IPS DF 19.7 (cell line): ENCODE measurements at places on chromosomes 7 and 10.

GRCh38 chr7:120924837-120925236, 25.7 kb upstream of the ING3 start:
- no peak for DNase-seq

DNA sequence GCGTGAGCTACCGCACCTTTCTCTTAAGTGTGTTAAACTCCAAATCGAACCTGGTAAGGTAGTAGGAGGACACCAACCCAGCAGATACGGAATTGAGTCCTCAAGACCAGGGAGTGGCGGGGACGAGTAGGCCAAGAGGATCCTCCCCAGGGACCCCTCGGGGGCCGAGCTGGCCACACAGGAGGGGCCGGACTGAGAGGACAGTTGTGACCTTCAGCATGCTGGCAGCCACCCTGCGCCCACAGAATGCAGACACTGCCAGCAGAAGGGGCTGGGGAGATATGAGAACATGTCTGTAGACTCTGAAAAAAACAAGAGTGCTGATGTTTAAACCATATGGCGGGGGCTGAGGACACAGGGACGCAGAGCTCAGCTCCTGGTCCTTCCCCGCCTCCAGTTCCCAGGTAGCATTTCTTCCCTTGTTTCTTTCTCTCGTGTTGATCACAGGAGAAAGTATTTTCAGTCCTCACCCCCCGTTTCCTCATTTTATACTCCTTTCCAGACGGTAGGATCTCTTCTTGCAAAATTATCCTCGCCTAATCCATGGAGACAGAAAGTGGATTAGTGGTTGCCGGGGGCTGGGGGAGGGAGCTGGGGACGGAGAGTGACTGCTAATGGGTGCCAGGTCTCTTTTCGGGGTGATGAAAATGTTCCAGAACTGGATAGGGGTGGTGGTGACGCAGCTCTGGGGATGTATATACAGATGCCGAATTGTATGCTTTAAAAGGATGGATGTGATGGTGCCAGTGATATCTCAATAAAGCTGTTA, 11.5 kb upstream of the UNCX start:
- no peak for DNase-seq

GRCh38 chr10:132107186-132107948, 41.6 kb downstream of the JAKMIP3 start:
- DNase-seq: no peak

DNA sequence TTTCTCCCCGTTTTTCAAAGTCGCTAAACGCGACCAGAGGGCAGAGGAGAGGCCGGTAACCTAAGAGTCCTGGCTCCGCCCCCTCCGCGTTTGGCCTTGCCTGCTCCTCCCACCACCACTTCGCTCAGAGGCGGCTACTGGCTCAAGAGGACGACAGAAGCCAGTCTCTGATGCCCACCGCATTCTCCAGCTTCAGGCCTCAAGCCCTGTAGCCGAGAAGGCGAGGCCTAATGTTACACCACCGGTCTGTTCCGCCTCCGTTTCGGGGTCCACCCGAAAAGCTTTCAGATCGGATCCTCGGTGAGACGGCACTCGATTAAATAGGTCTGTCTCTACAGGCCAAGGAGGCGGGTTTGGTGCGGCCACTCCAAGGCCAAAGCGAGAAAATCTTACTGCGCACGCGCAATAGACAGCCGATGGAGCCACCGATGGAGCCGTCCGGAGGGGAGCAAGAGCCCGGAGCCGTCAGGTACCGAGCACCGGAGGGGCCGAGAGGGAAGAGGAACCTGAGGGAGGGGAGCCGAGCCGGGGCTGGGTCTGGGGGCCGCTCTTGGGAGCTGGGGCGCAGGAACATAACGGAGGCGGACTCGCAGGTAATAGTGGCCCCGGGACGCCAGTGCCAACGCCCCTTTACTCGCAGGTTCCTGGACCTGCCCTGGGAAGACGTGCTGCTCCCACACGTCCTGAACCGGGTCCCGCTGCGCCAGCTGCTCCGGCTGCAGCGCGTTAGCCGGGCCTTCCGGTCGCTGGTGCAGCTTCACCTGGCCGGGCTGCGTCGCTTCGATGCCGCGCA, at the start of gene FBXL15:
TSS of gene FBXL15 (plus strand) at position 123 of the 793 bp plus-strand sequence. CDS start at position 417, 294 bp downstream.
- peak; percentile 84 for DNase-seq

DNA sequence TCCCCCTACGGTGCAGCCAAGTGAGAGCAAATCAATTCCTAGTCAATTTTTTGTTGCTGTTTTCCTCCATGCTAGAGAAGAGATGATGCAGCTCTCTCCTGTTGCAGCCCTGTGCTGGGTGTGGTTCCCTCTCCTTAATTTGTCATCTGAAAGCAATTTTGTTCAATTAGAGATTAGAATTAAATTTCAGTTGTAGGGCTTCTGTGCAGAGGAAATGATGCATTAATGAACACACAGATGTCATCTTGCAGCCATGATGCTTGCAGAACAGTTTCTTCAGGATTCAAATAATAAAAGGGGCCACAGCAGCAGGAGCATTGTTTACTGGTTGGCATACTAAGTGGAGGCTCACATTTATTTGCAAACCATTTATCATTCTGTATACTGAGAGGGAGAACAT, 266.0 kb downstream of the AUTS2 start:
- DNase-seq: no peak

GRCh38 chr7:66258409-66258808, 53.3 kb downstream of the TPST1 start:
- DNase-seq: no peak

GRCh38 chr10:97676770-97677581, 10.1 kb downstream of the AVPI1 start:
- DNase-seq: no peak

DNA sequence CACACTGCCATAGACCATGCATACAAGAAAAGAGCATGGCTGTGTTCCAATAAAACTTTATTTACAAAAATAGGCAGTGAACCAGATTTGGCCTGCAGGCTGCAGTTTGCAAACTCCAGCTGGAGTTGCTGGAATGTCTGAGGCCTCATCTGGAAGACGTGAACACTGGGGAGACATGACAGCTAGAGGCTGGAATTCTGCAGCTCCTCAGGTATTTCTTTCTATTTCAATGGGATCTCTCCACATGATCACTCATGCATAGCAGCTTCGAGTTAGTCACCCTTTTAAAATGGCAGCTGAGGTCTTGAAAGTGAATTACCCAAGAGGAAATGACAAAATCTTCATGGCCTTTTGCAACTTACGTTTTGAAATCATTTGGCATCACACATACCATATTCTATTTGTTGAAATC, 52.6 kb upstream of the BET1 start:
- DNase-seq: peak; percentile 33

DNA sequence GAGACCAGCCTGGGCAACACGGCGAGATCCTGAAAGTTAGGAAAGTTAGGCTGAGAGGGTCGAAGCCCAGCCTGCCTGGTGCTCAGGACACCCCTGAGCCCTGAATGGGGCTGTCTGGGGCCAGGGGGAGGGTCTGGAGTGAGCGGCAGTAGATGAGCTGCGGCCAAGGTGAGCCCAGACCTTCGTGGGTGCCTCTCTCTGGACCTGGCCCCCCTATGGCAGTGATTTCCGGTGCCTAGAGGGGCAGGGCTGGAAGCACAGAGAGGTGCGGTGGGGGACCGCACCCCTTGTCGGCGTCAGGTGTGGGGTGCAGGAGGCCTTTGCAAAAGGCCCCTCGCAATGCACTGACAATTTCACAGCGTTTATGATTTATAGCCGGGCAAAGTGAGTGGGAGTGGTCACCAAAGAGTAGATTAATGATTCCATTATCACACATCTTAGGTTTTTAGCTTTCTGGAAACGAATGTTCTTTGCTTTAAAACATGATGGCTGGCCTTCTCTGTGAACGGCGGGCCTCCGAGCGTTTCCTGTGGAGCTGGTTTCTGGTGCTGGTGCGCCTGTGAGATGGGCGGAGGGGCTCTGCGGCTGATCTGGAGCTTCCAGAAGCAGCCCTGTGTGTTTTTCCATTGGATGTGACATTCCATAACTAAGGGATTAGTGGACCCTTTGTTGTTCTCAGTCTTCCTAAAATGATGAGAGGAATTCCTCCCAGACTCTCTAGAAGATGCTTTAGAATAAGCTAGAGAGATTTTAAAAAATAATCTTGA, 171.0 kb upstream of the ZNF32 start:
- no peak for DNase-seq
